ENCODE measurements at places on chromosomes 11 and 22.

GRCh38 chr11:3191586-3192324 lies 26.6 kb upstream of the OSBPL5 start:
- DNase-seq, result no peak

DNA sequence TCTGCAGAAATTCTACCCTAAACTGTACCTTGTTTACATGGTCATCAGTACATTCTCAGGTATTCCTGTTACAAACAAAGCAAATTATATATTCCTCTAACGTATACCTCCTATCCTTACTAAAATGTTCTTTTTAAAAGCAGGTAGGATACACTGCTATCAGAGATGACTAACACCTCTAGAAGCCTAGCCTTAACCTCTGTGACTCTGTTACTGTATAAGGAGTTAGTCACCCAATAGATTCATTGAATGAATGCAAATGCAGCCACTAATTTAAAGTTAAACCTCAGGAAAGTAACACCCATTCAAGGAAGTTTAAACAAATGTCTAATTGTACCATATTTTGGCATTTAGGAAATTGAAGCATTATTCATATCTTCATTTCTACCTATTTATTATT lies 82.2 kb downstream of the FCHSD2 start:
- no peak for DNase-seq

DNA sequence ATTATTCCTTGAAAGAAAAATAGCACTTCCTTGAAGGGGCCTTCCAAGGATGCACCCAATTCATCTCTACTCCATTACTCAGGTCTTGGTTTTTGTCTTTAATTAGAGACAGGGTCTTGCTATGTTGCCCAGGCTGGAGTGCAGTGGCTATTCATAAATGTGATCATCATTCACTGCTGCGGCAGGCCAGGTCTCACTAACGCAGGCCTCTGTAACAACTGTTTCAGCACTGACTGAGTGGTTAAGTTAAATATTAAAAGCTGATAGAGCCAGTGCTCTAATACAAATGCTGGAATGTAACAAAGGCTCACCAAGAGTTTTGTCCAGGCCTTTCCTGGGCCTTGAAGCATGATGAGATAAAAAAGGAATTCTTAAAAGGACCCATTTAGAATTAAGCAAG lies 61.4 kb upstream of the GNAZ start:
- no peak for DNase-seq

DNA sequence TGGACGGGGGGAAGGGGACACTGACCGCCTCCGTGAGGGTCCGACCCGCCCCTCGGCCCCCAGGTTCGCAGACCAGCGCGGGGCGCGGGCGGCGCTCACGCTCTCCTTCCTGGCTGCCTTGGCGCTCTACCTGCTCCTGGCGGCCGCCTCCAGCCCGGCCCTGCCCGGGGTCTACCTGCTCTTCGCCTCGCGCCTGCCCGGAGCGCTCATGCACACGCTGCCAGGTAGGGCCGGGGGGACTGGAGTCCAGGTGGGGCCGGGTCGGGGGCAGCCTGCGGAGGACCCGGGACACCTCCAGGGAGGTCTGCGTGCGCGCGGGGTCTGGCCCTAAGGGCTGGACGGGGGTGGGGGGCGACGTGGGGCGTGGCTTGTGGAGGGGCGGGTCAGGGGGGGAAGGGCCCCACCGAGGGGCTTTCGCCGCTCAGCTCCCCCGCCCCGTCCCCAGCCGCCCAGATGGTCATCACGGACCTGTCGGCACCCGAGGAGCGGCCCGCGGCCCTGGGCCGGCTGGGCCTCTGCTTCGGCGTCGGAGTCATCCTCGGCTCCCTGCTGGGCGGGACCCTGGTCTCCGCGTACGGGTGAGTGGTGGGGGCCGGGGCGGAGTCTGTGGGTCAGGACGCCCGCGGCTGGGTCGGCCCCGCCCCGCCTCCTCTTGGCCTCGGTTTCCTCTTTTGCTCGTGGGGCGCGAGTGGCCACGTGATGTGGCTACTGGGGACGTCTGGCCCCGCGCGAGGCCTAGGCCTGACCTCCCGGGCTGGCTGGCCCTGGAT lies 19.9 kb downstream of the PHLDA2 start:
- no peak for DNase-seq
